ENCODE measurements at places on chromosomes 5 and 9. TPM values are rescaled to one million over a fixed set of nuclear protein-coding genes. Genes with fewer than 3 reads are reported as not detected.
A peak's percentile ranks its signal among the peaks of the same experiment; 100 is the strongest.

GRIN3A gene
- not detected for total RNA-seq

ZNF608 gene
- not detected for total RNA-seq

EXOSC2 gene
- total RNA-seq = 58.8 TPM

GRCh38 chr5:140239939-140240700 lies 62.8 kb downstream of the PFDN1 start:
- peaks cover 8% of the 10 kb centered on the region for H3K4me1 ChIP-seq
- H3K36me3 ChIP-seq = peaks cover 5% of the 10 kb centered on the region
- H3K27ac ChIP-seq = no peak overlapping the region
- DNase-seq = peak; percentile 68
- no peak overlapping the region for H3K4me3 ChIP-seq
- H3K27me3 ChIP-seq = no peaks in the 10 kb centered on the region

DNA sequence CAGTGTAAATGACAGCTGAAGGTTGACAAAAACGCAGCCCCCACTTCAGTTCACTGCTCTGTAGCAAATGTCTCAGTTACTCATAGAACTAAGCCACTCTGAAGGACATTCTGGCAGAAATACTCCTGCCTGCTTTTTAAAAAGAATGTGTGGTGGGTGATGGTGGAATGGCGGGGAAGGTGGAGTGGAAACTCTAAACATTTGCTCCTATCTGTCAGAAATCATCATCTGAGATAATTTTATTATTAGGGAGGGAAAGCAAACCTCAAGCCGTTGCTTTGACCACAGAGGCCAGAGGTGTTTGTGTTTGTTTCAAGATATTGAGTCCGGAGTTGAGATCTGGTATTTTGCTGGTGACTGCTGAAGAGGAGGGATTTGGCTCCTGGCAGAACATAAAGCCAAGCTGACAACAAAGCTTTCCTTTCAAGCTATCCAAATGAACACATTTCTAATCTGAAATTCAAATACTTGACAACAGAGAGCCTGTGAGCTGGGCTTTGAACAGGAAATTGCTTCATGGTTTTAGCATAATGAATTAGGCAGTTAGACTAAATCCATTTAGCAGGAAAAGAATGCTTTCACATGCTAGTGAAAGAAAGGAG lies 362.7 kb downstream of the CSNK1G3 start:
- H3K4me1 ChIP-seq = no peaks in the 10 kb centered on the region
- H3K27ac ChIP-seq = no peak overlapping the region

GRCh38 chr5:108122702-108123101 lies 259.2 kb downstream of the FBXL17 start:
- H3K36me3 ChIP-seq = peaks cover 2% of the 10 kb centered on the region
- H3K27me3 ChIP-seq = no peaks in the 10 kb centered on the region
- DNase-seq = no peak
- H3K27ac ChIP-seq = no peak overlapping the region
- H3K4me1 ChIP-seq = no peaks in the 10 kb centered on the region
- no peak overlapping the region for H3K4me3 ChIP-seq

DNA sequence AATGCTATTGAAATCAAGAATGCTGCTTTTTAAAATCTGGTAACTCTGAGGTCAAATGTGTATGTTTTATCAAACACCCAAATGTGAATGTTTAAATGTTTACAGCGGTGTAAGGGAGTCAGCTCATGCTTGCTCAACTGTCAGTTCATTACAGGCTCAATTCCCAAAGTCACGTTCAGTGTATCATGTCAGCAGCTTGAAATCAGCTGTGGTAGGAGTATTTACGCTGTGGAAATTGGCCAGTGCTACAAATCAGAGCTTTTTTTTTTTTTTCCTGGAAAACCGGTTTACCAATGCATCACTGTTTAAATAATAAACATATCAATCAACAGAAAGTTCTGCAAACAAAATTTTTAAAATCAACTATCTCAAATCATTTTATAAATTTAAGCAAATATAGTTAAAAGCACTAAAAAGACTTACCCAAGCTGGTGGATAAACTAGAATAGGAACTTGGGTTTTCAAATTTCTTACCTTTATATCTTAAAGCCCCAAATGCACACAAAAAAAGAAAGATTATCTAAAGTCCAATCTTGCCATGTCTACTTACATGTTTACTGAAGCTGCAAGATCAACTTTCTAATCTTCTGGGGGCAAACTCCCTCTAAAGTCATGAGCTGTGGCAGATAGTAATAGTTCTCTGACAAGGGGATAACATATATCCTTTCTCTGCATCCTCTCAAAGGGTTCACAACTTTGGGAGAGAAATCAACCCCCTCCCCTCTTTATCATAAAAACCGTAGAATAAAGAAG lies 57.6 kb upstream of the GRAMD2B start:
- no peak for DNase-seq
- no peaks in the 10 kb centered on the region for H3K36me3 ChIP-seq
- H3K27ac ChIP-seq = no peak overlapping the region
- no peak overlapping the region for H3K4me3 ChIP-seq
- peaks cover 2% of the 10 kb centered on the region for H3K27me3 ChIP-seq
- peaks cover 2% of the 10 kb centered on the region for H3K4me1 ChIP-seq

DNA sequence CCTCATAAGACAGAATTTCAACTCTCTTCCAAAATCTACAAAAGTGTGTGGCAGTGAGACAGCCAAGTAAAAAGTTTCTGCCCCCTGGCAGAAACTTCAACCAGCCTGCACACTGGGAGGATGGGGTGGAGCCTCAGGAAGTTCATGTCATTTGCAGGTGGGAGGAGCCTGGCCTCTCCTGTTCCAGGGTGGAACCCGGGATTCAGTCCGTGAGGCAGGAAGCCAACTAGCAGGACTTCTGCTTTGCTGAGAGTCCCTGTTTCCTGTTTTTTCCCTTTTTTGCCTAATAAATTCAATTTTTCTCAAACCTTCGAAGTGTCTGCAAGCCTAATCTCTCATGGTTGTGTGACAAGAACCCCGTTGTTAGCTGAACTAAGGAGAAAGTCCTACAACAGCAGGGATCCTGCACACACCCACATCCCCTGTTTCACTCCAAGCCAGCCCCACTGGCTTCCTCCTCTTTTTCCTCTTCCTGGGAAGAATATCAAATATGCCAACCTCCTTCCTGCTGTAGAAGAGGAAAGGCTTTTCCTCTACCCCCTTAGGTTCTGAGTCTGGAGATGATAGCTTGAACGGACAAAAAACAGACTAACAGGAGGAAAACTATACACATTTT lies 69.3 kb downstream of the ALDH7A1 start:
- DNase-seq = no peak
- H3K27me3 ChIP-seq = peaks cover 2% of the 10 kb centered on the region
- no peaks in the 10 kb centered on the region for H3K36me3 ChIP-seq
- H3K4me1 ChIP-seq = no peaks in the 10 kb centered on the region
- H3K4me3 ChIP-seq = no peak overlapping the region
